ENCODE measurements at places on chromosomes 1 and 21. TPM values are rescaled to one million over a fixed set of nuclear protein-coding genes. Genes with fewer than 3 reads are reported as not detected.

DNA sequence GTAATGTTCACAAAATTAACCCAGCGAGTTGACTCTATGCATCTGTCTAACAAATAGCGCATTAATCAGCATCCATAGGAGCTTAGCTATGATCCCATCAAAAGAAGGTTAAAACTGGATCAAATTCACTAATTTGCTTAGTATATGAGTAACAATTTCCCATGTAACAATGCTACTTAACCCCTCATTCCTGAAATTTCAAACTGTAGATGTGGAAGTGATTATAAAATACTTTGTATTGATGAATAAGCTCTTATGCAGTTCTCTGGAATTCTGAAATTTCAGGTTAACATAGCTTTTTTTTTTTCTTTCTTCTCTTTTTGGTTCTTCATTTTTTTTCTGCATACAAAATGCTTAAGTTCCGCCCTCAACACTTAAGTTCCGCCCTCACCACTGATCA is 1272.7 kb downstream of the KCNT2 start:
- H3K27me3 ChIP-seq, result no peaks in the 10 kb centered on the region
- no peak overlapping the region for H3K4me3 ChIP-seq
- no peaks in the 10 kb centered on the region for H3K4me1 ChIP-seq
- no peaks in the 10 kb centered on the region for H3K36me3 ChIP-seq

AKR7A3 gene
- total RNA-seq, result 9.1 TPM

GRCh38 chr1:64956010-64956640 is 10.2 kb downstream of the JAK1 start:
- H3K4me3 ChIP-seq, result no peak overlapping the region
- no peaks in the 10 kb centered on the region for H3K36me3 ChIP-seq
- no peak for DNase-seq
- H3K27ac ChIP-seq, result no peak overlapping the region

ADGRL2 gene
- 91.0 TPM for total RNA-seq

CYP4A11 gene
- total RNA-seq, result not detected

ITLN2 gene
- total RNA-seq, result not detected

DNA sequence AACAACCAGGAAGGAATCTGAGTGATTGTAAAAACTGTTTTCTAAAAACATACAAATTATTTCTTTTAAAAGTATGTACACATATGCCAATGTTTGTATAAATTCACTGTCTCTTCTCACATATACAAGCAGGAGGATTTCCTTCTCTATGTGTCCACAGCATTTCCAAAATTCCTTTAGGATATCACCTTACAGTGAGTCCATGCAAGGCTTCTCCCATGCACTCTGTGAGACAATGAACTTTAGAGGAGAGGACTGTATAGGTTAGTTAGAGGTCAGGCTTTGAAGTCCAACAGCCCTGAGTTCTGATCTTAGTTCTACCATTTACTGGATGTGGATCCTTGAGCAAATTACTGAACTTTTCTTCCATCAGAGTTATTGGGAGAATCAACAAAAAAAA is 34.1 kb upstream of the USH2A start:
- no peaks in the 10 kb centered on the region for H3K27me3 ChIP-seq
- DNase-seq, result no peak
- H3K36me3 ChIP-seq, result no peaks in the 10 kb centered on the region

DNA sequence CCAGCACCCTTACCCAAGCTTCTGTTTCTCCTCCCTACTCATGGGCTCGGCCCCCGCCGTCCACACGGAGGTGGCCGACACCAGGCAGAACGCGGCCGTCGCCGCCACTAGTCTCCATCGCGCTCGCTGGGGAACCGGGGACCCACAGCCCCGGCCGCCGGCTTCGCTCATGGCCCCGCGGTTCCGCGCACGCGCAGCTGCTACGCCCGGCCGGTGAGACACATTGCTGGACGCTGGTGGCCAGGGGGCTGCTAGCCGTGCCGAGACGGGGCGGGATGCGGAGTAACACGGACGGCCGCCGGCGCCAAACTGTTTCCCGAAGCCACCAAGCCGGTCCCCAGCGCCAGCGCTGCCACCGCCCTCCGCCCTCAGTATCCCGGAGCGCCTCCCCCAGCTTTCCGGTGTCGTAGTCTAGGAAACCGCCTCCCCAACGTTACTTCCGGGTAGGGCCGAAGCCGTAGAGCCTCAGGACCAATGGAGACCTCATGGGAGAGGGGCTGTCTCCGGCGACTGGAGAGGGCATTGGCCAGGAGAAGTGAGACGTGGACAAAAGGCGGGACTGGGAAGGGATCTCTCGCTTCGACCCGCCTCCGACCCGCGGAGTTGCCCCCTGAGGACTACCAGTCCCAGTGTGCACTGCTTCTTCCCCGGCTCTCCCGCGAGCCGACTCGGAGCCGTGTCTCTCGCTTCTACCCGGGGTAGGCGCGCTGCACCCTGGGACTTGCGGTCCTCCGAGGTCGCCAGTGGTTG is at the start of gene EDEM3:
Gene EDEM3, minus strand, starts transcription at position 383 of the 750 bp plus-strand sequence. Its CDS starts 212 bp downstream, at position 171.
- peak within 1 kb of the TSS; percentile 92 for H3K27ac ChIP-seq
- no peaks in the 10 kb centered on the region for H3K36me3 ChIP-seq
- H3K27me3 ChIP-seq, result no peaks in the 10 kb centered on the region
- H3K4me3 ChIP-seq, result peak within 1 kb of the TSS; percentile 86
- peak; percentile 99 for DNase-seq
